Activated effector memory CD4-positive, alpha-beta T cell treated with Interleukin-2 at 50 U/mL for 16 hours (primary cell): ENCODE measurements at places on chromosomes 7 and 10.

DNA sequence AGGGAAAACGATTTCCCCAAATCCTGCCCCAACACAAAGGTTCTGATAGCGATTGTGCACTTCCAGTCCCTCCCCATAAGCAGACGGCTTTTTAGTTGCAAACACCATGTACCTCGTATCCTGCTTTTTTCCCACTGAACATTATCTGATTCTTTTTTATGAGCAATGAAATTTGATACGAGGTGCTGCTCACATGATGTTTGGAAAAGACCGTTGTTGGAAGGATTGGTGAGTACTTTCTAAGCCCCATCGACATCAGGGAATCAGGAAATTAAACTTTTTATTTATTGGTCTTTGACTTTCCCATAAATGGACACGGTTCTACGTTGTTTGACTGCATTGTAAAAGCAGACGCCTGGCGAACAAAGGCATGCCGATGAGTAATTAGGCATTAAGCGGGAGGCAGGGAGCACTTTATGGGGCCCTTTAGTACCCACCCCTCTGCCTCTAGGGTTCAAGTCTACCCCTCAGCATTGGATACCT, 49.4 kb downstream of the TEX36 start:
- DNase-seq: no peak

DNA sequence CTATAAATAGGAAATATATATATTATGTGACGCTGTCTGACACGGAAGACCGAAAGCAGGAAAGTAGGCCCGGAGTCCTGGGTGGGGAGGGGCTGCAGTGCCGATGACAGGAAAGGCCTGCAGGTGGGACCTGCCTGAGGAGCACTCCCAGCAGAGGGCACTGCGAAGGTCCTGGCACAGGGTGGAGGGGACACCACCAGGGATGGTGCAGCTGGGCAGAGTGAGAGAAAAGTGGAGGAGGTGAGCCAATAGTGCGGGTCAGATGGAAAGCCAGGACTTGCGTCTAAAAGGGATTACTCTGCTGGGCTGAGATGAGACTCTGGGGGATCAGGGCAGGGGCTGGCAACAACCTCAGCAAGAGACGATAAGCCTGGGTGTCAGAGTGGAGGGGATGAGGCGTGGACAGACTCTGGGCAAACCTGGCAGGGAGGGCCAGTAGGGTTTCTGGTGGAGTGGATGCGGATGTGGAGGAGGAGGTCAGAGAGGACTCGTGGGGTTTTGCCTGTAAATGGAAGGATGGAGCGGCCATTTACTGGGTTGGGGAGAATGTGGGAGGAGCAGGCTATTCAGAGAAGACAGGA, 118.2 kb upstream of the ZNF746 start:
- no peak for DNase-seq

GRCh38 chr10:132036887-132037675, 28.7 kb upstream of the JAKMIP3 start:
- DNase-seq: no peak

DNA sequence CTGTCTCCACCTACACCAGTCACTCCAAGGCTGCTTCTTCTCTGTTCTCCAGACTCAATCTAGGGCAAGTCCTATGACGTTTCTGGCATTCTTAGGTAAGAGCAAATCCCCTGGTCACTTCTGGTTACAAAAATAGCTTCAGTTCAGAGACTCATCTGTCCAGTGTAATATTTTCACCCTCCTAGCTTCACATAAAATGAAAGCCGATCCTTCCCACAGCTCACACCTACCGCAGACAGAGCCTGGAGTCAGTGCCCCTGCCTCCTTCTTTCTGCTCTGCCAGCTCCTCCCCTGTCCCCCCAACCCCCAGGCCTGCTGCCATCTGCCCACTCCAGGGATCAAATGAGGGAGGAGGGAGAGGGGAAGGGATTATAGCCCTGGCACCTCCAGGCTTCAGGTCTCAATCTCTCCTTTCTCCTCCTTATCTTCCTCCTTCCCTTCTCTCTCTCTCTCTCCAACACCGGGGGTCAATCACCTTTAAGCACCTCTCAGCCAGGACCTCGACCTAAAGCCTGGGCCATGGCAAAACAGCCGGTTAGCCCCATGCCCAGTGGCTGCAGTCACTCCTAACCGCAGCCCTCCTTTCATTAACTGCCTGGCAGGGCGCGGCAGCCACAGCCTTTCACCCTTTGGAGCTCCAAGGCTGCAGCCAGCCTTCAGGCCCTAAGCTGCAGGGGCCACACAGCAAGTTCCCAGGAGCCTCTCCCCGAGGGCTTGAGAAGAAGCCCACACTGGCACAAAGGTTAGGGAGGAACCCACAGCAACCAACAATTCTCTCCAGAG, 292.6 kb upstream of the MGMT start:
- no peak for DNase-seq

GRCh38 chr10:66294538-66294937, 631.3 kb upstream of the LRRTM3 start:
- no peak for DNase-seq
